Astrocyte of the hippocampus (primary cell): ENCODE measurements at places on chromosomes 1 and 21.
A peak's percentile ranks its signal among the peaks of the same experiment; 100 is the strongest.

DNA sequence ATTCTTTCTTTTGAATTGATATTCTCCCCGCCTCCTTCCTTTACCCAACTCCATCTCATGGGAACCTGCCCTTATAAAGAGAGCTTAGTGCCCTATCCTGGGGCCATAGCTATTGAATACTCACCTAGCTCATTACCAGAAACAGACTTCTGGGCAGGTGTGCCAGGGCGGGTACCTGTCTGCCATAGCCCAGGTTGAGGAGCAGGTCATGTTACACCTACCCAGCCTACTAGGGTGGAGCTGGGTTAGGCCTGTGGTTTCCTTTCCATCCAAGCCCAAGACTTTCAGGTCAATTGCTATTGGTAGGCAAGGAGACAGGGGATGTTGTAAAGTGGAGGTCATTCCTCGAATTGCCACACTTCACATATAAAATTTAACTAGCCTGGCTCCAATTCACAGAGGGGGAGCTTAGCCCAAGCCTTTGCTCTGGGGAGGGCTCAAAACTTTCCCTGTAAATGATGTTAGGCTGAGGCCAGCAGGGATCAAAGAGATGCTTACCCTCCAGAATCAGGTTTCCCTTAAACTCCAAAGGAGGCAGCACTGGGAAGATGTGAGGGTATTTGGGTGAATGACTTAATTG is 87.1 kb upstream of the IPO9 start:
- DNase-seq, result no peak

GRCh38 chr1:20521960-20522861 is 14.3 kb upstream of the MUL1 start:
- peak; percentile 89 for DNase-seq

DNA sequence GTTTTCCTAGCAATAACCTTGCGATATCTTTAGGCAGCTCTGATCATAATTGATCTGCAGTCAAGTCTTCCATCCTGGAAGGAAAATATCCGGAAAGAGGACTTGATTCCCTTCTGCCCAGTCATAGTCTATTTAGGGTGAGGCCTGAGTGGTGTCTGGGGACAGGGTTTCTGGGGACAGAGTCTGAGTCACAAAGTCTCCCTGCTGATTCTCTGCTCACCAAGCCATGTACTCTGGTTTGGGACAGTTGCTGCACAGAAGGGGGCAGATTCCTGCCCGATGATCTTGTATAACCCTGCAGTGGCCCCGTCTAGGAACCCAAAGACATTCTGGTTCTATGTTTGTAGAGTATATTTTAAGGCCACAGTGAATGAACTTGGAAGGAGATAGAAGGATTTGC is 178.8 kb downstream of the KCNJ6 start:
- no peak for DNase-seq

- DNase-seq, result peak; percentile 15
Measured at GRCh38 chr1:217138173-217138765, 415.0 kb upstream of the ESRRG start.

DNA sequence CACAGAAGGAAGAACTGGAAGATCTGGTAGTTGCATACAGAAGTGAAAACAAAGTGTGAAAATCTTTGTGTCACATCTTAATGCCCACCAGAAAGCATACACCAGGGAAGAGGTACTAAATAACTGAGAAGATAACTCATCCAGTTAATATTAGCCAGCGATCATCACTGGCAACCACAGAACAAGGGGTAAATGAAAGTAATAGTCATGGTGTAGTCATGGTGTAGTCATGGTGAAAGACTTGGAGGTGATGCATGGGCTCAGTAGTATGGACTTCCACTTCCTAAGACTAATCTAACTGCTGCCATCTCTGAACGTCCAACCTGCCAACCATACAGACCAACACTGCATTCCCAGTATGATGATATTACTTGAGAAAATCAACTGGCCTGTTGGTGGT is 481.2 kb upstream of the NR5A2 start:
- DNase-seq, result no peak

DNA sequence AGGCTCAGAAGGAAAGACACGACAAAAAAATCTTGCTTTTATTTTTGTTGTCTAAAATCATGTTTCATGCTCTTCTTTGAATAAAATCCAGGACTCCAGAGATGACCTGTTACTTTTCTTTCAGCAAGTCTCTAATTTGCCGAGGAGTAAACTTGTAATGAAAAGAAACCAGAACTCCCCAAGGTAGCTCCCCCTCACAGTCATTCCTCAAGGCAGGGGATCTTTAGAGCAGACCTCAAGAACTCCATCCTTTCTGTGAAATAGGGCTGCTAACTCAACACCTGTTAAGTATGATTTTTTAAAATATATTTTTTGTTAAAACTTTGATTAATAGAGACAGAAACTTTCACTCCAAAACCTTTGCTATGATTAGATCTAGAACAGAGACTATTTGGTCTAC is 82.7 kb upstream of the ABCD3 start:
- DNase-seq, result no peak

GRCh38 chr1:74247881-74248528 is 12.8 kb downstream of the TNNI3K start:
- DNase-seq, result no peak

- peak; percentile 85 for DNase-seq
Measured at GRCh38 chr1:244353551-244354091, 98.1 kb downstream of the ADSS2 start.

DNA sequence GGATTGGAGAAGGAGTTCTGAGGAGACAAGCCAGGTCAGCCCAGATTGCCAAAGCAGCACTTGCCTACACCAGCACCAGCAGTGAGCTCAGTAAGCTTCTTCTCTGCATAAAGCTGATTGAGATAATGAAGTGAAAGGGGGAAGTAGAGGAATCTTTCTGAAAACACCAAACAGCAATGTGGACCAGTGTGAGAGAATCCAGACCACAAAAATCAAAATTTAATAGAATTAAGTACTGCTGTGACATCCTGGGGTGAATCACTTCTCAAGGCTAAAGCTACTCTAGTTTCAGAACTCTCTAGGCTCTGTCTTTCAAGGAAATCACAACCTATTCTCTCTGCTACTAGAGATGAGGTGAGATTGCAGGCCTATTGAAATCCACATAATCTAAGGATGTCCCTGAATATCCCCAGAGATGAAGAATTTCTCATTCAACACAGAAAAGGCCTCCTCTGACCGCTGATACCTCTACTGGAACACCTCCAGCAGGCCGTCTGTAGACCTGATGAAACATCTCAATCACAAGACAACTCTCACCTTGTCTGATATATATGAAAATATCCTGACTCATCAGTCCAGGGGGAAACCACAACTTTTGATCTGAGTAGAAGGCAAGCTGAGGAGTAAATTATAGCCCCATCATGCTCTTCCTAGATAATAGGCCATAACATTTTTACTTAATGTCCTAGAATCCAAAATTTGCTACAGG is at the start of gene FCRL4:
TSS of gene FCRL4 (minus strand) at position 127 of the 709 bp plus-strand sequence. CDS start 141 bp downstream, outside the sequence.
- DNase-seq, result no peak

- DNase-seq, result no peak
Measured at GRCh38 chr1:59625384-59625783, 189.4 kb upstream of the HOOK1 start.

GRCh38 chr1:3319874-3320245 is 134.6 kb upstream of the ARHGEF16 start:
- peak; percentile 74 for DNase-seq

DNA sequence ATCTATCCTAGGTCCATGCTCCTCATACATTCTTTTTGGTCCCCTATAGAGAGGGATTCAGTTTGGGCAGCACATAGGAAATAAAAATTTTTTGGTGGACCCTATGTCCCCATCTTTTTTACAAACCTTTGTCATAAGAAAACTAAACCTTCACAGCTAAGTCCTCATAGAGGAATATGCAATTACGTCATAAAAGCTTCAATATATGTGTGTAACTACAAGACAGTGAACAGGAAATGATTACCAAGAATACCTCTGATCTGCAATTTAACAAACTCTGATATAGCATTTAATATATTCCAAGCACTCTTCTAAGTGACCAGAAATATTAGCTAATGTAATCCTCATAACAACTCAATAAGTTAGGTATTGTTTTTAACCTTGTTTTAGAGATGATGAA is 6.3 kb upstream of the DENND2C start:
- no peak for DNase-seq

DNA sequence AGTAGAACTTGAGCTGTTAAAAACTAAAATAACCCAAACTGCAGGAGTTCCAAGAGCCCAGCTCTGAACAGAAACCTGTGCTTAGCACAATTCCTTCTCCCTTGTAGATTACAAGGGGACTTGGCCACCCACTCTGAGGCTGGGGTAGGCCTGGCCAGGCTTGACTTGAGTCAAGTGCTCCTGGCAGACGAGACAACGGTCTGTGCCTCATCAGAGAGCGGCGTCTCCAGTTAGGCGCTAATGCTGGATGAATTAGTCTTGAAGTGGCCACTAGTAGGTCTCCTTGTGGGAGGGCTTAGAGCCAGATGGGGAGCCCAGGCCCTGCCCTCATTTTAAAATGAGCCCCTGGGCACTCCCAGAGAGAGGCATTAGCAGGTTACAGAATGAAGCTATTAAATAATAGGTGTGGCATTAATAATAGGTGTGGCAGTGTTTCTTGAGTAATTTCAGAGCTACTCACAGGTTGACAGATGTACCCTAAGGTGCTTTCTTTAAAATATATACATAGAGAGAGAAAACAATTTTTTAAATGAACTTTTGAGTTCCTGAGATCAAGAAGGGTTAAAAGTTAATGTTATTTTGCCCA is 1.1 kb downstream of the EEIG2 start:
- DNase-seq, result peak; percentile 34

GRCh38 chr1:3065396-3065795 is 3.6 kb upstream of the PRDM16 start:
- no peak for DNase-seq

DNA sequence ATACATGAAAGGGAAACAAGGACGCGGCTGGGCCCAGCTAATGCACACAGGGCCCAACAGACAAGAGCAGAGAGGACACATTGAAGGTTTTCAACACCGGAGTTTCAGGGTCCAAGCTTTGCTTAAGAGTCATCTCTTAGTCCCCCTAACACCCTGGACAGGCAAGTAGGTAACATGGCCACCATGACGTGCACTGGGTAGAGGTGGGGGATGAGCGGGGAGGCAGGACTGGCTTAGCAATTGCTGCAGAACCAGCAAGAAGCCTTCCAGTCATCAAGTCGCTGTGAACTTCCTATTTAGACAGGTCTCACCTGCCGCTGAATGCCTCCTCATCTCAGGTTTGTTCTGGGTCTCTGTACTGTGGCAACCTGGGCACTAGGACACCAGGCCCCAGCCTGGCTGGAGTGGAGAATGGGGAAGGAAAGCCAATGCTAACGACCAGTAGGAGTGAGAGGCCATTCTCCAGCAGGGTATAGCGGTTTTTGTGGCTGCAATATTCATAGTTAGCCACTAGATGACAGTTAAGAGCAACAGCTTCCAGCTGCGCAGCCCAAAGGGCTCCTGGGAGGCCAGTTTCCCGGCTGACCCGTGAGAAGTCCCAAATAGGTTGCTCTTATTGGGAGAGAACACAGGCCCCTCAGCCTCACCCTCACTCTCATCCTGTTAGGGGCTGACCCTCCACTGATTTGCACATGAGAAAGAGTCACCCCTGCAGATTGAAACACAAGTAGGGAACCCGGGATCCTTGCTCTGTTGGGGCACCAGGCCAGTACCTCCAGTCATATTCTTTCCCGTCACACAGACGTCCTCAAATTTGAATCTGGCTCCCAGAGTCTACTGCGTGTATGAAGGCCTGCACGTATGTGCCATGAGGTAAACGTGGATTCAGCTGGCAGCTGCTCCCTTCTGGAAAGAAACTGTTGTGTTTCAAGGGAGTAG is 6.0 kb upstream of the PIGC start:
- DNase-seq, result peak; percentile 76

DNA sequence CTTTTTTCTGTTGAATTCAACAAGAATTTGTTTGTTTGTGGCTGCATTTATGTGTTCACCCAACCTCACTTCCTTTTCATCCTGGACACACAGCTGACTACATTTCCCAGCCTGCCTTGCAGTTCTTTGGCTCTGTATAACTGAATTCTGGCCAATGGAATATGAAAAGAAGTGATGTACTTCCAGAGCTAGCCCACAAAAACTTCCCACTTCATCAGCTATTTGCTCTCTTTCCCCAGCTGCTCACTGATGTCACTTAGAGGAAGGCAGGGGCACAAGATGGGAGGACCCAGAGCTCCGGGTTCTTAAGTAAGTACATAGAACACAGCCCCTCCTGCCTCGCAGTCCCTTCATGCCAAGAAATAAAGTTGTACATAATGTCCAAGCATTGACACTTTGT is 235.0 kb upstream of the FGGY start:
- peak; percentile 77 for DNase-seq

- no peak for DNase-seq
Measured at GRCh38 chr1:41673806-41674205, 189.3 kb upstream of the EDN2 start.

GRCh38 chr1:174391716-174392115 is 56.0 kb upstream of the GPR52 start:
- DNase-seq, result no peak

- no peak for DNase-seq
Measured at GRCh38 chr1:9286556-9286955, 6.1 kb upstream of the SPSB1 start.

- no peak for DNase-seq
Measured at GRCh38 chr1:219507437-219507836, 105.5 kb downstream of the ZC3H11B start.

DNA sequence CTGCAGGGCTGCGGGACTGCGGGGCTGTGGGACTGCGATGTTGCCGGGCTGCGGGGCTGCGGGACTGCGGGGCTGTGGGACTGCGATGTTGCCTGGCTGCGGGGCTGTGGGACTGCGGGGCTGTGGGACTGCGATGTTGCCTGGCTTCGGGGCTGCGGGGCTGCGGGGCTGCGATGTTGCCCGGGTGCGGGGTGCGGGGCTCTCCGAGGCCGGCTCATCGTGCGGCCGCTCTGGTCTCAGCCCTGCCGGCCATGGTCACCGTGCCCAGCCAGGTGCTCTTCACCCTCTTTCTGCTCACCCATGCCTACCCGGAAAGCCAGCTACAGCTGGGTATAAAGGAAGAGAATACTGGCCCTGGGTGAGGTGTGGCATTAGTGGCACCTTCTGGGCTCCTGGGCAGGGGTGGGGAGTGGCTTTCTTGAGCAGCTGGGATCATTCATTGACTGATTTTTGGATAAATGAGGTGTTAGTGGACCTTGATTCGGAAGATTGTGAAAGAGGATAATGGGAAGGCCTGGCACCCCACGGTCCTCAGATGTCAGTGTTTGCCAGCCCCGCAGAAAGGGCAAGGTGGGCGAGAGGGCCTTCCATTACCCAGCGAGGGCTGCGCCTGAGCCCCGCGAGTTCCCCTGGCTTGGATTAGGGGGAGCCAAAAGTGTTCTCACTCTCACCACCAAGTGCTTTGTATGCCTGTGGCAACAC is 36.3 kb downstream of the COQ8A start:
- no peak for DNase-seq

DNA sequence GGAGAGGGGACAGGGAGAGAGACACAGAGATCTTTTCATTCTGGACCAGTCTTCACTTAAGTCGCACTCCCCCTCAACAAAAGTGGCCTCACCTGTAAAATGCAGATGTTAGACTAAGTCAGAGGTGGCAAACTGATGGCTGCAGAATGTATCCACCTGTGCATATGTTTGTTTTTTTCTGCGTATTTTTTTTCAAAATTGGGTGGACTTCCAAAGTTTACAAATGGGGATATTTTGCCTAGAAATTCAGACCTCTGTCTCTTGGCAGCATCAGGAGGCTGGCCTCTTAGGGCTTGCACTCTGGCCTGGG is 525.0 kb downstream of the MATN1 start:
- DNase-seq, result no peak

GRCh38 chr1:2834146-2834475 is 32.6 kb upstream of the TTC34 start:
- no peak for DNase-seq

- DNase-seq, result no peak
Measured at GRCh38 chr1:102100666-102101065, 103.9 kb upstream of the OLFM3 start.
